ENCODE measurements at places on chromosomes 16 and 17.
A peak's percentile ranks its signal among the peaks of the same experiment; 100 is the strongest.

DNA sequence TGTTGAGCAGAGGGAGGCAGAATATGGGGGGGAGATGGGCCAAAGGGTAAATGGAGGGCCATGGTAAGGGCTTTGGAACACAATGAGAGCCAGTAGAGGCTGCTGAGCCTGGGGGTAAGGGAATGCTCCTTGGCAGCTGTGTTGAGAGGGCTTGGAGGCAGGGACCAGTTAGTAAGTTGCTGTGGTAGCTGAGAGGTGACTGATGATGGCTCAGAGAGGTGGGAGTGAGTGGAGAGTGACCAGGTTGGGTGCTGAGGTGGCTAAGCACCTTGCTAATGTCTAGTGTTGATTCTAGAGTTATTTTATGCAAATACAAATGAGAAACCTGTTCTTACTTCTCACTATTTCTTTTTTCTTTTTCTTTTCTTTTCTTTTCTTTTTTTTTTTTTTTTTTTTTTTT, 10.8 kb downstream of the SBK1 start:
- DNase-seq: no peak

DNA sequence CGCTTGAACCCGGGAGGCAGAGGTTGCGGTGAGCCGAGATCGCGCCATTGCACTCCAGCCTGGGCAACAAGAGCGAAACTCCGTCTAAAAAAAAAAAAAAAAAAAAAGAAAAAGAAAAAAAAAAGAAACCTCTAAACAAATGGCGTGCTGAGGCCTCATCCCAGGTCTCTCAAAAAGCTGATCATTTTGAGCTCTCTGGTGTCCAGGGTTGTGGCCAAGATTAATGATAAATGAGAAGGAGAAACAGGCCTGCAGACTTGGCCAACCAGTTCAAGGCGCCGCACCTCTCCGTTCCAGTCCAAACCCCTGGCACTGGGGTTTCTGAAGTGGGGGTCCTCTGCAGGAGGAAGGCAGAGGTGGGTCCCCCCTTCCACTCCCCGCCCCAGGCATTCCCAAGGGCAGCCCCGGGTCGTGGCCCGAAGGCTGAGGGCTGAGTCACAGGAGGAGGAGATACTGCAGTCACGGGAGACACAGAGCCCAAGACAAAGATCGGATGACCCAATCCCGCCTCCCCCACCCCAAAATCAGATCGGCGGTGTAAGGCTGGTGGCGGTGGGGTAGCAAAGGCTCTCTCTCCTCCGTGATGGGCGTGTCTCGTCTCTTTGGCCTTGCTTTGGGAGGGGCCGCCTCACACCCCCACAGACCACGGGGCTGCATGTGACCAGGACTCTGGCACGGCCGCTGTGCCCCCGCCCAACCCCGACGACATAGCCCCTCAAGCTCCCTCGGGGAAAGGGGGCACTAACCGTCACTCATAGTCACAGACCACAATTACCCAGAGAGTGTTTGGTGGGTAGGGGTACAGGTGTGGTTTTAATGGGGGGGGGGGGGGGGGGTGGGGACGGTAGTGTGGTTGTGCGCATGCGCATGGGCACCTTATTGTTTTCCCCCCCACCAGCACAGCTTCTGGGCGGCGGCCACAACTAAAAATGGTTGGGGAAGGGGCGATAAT, 1.1 kb downstream of the VAT1 start:
- no peak for DNase-seq

DNA sequence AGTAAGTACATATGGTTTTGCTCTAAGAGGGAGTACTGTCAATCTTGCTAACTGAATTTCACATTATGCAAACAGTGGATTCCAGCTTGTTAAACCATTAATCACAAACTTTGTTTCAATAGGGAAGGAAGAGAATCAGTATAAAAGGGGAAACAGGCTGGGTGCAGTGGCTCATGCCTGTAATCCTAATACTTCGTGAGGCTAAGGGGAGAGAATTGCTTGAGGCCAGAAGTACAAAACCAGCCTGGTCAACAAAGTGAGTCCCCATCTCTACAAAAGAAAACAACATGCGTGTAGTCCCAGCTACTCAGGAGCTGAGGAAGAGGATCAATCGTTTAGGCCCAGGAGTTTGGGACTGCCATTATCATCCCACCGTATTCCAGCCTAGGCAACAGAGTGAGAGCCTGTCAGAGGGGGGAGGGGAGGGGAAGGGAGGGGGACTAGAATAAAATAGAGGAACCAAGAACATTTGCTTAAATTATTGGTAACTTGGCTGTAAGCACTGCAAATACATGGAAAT, 65.7 kb downstream of the FBXL20 start:
- DNase-seq: no peak

GRCh38 chr17:17416400-17417360, 60.1 kb upstream of the MED9 start:
- no peak for DNase-seq

DNA sequence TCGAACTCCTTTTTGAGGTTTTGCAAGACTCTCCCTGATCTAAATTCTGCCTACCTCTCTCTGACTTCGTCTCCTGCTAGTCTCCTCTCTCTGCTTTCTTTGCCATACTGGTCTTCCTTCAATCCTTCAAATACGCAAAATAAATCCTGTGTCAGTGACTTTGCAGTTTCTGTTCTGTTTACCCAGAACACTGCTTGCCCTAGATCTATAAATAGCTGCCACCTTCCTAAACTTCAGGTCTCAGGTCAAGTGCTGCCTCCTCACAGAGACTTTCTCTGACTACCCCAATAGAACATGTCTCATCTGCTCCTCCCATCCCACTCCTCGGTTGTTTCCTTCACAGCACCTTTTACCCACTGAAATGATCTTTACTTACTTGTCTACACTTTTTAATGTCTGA, 78.9 kb downstream of the TRIM37 start:
- DNase-seq: no peak

DNA sequence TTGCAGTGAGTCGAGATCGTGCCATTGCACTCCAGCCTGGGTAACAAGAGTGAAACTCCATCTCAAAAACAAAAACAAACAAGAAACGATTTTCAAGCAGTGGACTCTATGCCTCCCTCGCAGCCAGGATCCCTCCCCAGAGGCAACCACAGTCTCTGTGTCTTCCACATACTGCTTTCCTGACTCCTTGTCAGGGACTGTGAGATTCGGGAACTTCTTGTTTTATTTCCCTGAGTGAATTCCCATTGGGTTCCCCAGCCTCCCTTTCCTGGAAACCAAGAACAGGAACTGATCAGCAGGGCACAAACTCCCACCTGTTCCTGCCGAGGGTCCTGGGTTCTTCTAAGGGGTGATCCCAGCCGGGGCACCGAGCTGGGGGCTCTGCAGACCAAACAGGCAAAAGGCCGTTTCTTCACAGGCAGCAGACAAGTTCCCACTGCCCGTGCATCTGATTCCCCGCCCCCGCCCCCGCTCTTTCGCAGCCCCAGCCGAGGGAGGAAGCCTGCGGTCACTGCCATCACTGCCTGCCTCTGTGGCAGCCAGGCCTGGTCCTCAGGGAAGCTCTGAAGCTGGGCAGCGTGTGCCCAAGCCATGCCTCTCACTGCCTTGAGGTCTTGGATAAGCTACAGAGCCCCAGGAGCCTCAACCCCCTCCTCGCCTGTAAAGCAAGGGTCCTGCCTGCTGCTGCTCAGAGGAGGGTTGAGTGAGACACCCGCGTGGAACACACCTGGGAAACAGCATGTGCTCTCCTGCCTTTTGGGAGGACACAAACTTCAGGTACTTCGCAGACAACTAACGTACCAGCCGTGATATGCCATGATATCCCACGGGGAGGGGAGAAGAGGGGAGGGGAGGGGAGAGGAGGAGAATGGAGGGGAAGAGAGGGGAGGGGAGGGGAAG, 5.5 kb upstream of the PIEZO1 start:
- DNase-seq: peak; percentile 61

GRCh38 chr17:63445954-63446752, at the start of gene CYB561:
TSS of gene CYB561 (minus strand) at chr17:63446306. CDS start at chr17:63437547, 8,759 bp downstream.
- DNase-seq: peak; percentile 72

GRCh38 chr17:57288773-57289121, 32.4 kb downstream of the MSI2 start:
- DNase-seq: no peak

- no peak for DNase-seq
These were observed 9.8 kb upstream of the TBX2 start for GRCh38 chr17:61389670-61390478.

DNA sequence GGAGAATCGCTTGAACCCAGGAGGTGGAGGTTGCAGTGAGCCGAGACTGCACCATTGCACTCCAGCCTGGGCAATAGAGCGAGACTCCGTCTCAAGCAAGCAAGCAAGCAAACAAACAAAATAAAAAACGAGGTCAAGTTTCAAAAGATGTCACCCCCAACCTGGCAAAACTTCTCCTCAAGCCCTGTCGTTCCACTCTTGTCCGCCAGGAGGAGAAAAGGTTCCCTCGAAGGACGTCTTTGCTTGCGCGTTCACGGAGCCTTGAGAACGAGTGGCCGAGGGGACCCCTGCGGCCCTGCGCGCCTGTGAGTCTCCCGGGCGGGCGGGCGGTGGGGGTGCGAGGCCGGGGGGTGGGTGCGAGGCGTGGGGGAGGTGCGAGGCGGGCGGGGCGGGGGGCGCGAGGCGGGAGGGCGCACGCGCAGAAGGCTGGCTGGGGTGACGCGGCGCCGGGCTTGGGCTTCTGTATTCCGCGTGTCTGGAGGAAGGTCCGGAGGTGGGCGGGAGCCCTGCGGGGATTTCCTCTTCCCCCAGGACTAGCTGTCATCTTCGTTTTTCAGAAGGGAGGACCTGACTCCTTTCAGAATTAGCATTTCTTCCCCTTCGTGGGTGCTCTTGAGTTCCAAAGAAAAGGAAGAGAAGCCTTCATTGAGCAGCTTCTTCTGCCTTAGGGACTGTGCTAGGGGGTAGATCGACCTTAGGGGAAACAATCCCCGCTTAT, 3.7 kb downstream of the SLC52A1 start:
- DNase-seq: peak; percentile 73

DNA sequence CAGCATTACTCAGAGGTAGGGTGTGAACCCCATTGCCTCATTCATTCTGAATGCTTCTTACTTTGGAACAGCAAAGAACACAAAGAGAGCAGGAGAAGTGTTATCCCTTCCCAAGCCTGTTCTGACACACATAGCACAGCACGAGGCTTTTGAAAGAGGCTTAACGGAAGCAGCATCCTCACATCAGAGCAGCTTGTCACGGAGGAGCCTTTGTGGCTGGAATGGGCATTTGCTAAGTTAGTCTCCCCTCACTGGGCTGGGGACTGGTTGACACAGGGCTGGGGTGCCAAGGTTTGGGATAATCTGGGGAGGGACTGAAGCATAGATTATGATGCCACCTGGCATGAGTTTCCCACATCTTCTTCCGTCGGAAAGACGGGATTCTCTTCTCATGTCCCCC, 167.5 kb upstream of the DNAH9 start:
- DNase-seq: no peak

GRCh38 chr17:17413215-17413792, 63.5 kb upstream of the MED9 start:
- DNase-seq: no peak

- DNase-seq: no peak
These were observed 4.7 kb downstream of the SALL1 start for GRCh38 chr16:51146256-51146924.

- DNase-seq: no peak
These were observed 29.2 kb upstream of the FASN start for GRCh38 chr17:82127315-82127595.

DNA sequence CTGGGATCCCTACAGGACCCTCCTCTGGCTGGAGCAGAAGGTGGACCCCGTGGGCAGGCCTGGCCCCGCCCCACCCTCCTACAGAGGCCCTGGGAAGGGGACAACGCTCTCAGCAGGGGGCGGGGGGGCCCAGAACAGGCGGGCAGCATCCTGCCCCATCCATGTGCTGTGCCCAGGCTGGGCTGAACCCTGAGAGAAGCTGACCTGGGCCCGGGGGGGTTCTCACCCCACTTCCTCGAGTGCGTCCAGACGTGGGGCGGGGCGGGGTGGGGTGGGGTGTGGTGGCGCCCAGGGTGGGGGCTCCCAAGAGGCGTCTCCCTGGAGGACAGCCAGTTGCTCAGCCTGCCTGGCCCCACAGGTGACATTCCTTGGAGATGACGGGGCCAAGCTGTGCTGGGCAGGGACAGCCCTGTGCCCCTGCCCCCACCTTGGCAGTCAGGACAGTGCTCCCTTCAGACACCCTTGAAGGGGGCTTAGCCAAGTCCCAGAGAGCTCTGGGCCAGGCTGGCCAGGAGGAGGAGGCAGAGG, 390 bp upstream of the UNC13D start:
- DNase-seq: no peak

GRCh38 chr17:49595328-49595727, 19.7 kb downstream of the NXPH3 start:
- no peak for DNase-seq

- no peak for DNase-seq
These were observed 20.8 kb downstream of the ZNHIT3 start for GRCh38 chr17:36507266-36507665.

DNA sequence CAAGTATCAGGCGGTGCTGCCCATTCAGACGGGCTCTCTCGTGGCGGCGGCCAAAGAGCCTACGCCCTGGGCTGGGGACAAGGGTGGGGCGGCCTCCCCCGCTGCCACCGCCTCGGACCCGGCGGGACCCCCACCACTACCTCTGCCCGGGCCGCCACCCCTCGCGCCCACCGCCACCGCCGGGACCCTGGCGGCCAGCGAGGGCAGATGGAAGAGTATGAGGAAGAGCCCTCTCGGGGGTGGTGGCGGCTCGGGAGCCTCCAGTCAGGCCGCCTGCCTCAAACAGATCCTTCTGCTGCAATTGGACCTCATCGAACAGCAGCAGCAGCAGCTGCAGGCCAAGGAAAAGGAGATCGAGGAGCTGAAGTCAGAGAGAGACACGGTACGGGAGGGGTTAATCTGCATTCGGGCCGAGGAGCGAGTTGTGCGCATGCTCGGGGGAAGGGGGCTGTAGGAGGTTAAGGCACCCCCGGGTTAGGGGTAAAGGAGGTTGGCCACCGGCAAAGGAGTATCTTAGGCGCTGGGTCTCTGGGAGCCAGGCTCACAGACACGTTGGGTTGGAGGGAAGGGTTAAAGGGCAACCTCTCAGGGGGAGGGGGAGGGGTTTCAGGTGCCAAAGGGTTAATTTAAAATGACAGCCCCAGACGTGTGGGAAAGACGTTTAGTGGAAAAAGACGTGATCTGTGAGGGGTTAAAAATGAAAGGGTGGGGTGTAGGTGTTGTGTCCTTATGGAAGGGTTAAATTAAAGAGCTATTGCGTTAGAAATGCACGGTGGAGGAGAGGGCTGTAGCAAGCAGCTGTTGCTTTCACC, 1.4 kb downstream of the MSL1 start:
- DNase-seq: peak; percentile 50

- DNase-seq: no peak
These were observed 95.8 kb downstream of the ASIC2 start for GRCh38 chr17:33197342-33197741.

DNA sequence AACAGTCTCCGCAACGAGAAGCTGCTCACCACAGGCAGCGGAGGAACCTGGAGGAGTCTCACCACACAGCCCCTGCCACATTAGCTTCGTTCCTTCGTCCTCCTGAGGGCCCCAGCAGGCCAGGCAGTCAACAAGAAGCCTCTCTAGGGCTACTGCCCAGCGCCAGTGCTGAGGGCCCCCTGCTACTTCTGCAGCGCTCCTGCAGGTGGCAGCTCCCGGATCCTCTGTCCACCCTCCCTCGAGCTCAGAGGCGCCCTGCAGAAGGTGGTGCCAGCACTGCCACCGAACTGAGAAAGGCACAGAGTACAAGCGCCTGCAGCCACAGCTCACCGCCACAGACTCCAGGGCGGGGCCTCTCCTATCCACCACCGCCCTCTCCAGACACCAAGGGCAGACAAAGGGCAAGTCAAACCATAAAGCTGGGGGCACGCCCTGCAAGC, 27.3 kb downstream of the KDM8 start:
- DNase-seq: peak; percentile 82

GRCh38 chr16:79045191-79045590, 555.3 kb downstream of the MAF start:
- no peak for DNase-seq

Measured in central memory CD4-positive, alpha-beta T cell (primary cell).